Progenitor cell of endocrine pancreas (in vitro differentiated cells): ENCODE measurements at places on chromosomes 16 and 17.

GRCh38 chr17:6643451-6644125 is 2.7 kb downstream of the TXNDC17 start:
- H3K27me3 ChIP-seq: no peaks in the 10 kb centered on the region
- H3K4me1 ChIP-seq: peaks cover 18% of the 10 kb centered on the region
- peaks cover 6% of the 10 kb centered on the region for H3K36me3 ChIP-seq
- H3K27ac ChIP-seq: no peak overlapping the region
- no peak for DNase-seq

GRCh38 chr17:61508912-61509311 is 56.7 kb downstream of the TBX4 start:
- no peak overlapping the region for H3K4me3 ChIP-seq
- no peak for DNase-seq
- H3K27me3 ChIP-seq: peaks cover 21% of the 10 kb centered on the region

- H3K27ac ChIP-seq: no peak overlapping the region
- no peak for DNase-seq
- no peaks in the 10 kb centered on the region for H3K36me3 ChIP-seq
- H3K4me3 ChIP-seq: no peak overlapping the region
These were observed 2.4 kb upstream of the MTSS2 start for GRCh38 chr16:70688246-70688742.

DNA sequence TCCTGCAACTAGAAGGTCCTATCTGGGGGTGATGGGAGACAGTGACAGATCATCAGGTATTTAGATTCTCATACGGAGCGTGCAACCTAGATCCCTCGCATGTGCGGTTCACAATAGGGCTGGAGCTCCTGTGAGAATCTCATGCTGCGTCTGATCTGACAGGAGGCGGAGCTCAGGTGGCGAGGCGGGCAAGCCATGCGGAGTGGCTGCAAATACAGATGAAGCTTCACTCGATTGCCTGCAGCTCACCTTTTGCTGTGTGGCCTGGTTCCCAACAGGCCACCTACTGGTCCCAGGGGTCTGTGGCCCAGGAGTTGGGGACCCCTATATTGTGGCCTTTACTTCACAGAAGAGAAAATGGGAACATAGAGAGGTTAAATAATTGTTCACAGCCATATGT is 200.4 kb downstream of the IRF8 start:
- no peak overlapping the region for H3K4me3 ChIP-seq
- H3K27ac ChIP-seq: no peak overlapping the region
- H3K36me3 ChIP-seq: no peaks in the 10 kb centered on the region
- H3K27me3 ChIP-seq: peaks cover 8% of the 10 kb centered on the region
- no peak for DNase-seq

DNA sequence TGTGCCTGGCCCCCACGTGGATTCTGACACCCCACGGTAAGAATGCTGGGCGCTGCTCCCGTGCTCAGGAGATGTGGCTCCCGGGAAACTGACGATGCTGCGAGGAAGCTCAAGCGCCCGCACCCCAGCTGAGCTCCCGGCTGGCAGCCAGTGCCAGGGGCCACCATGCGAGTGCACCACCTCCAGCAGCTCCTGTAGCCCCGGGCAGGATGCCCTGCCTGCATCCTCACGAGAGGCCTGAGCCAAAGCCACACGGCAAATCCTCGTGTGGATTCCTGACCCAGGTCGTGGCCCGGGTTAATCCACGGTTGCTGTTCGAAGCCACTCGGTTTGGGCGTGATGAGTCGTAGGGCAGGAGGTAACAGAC is 11.6 kb upstream of the DPEP1 start:
- no peaks in the 10 kb centered on the region for H3K36me3 ChIP-seq
- H3K4me3 ChIP-seq: no peak overlapping the region
- peaks cover 2% of the 10 kb centered on the region for H3K4me1 ChIP-seq
- no peak for DNase-seq
- peaks cover 4% of the 10 kb centered on the region for H3K27me3 ChIP-seq

GRCh38 chr17:4357030-4357628 is 9.3 kb downstream of the UBE2G1 start:
- no peak overlapping the region for H3K27ac ChIP-seq
- no peak overlapping the region for H3K4me3 ChIP-seq
- peaks cover 1% of the 10 kb centered on the region for H3K36me3 ChIP-seq
- H3K27me3 ChIP-seq: no peaks in the 10 kb centered on the region
- DNase-seq: no peak
- peaks cover 5% of the 10 kb centered on the region for H3K4me1 ChIP-seq

DNA sequence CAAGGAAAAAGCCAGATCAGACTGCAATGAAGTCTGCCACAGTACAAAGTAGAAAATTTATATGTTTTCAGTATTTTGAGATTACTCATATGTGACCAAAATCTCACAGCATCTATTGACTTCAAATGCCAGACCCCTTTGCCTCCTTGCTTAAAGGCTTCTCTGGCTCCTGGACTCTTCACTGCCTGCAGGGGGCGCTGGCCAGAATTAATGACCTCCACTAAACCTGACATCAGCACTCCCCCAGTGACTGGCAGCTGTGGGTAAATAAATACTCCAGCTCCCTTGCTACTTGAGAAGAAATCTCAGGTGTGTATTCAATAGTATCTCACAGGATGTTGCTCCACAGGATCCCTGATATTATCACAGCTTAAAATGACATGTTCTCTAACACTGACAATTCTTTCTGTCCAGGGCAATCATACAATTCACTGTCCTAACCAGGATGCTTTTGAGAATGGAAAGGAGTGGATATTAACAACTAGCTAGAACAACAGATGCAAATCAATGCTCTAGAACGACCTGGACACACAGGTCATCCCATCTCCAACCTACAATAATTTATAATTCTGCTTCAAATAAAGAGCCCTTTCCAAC is 4.0 kb downstream of the BECN1 start:
- DNase-seq: peak; percentile 28
- peak overlapping the region; percentile 71 for H3K27ac ChIP-seq
- H3K4me1 ChIP-seq: peaks cover 5% of the 10 kb centered on the region
- H3K4me3 ChIP-seq: no peak overlapping the region
- H3K27me3 ChIP-seq: no peaks in the 10 kb centered on the region

- peak overlapping the region; percentile 92 for H3K4me3 ChIP-seq
- peak overlapping the region; percentile 78 for H3K27ac ChIP-seq
- DNase-seq: peak; percentile 39
These were observed 412 bp downstream of the EPN2 start for GRCh38 chr17:19237389-19238166.

DNA sequence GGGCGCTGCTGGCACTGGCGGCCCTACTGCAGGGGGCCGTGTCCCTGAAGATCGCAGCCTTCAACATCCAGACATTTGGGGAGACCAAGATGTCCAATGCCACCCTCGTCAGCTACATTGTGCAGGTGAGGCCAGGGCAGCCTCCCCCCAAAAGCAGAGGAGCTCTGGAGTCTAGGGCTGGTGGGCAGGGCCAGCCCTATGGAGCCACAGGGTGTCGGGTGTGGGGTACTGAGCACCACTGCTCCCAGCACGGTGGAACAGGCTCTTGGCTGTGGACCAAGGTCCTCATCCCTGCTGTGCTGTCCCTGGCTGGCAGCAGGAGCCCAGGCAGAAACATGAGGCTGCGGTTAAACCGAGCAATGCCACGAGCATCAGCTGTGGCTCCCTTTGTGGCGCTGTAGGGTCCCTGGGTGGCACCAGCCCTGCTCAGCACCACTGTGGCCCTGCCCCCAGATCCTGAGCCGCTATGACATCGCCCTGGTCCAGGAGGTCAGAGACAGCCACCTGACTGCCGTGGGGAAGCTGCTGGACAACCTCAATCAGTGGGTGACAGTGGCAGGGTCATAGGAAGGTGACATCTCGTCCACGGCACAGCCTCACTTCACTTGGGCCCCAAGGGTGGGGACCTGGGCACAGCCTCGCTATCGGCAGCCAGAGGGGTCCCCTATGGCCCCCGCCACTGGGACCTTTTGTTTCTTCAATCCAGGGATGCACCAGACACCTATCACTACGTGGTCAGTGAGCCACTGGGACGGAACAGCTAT is 1.1 kb downstream of the DNASE1 start:
- H3K4me3 ChIP-seq: peak overlapping the region; percentile 48
- peaks cover 17% of the 10 kb centered on the region for H3K4me1 ChIP-seq
- DNase-seq: no peak
- peaks cover 26% of the 10 kb centered on the region for H3K36me3 ChIP-seq
- H3K27me3 ChIP-seq: no peaks in the 10 kb centered on the region
- H3K27ac ChIP-seq: peak overlapping the region; percentile 97

DNA sequence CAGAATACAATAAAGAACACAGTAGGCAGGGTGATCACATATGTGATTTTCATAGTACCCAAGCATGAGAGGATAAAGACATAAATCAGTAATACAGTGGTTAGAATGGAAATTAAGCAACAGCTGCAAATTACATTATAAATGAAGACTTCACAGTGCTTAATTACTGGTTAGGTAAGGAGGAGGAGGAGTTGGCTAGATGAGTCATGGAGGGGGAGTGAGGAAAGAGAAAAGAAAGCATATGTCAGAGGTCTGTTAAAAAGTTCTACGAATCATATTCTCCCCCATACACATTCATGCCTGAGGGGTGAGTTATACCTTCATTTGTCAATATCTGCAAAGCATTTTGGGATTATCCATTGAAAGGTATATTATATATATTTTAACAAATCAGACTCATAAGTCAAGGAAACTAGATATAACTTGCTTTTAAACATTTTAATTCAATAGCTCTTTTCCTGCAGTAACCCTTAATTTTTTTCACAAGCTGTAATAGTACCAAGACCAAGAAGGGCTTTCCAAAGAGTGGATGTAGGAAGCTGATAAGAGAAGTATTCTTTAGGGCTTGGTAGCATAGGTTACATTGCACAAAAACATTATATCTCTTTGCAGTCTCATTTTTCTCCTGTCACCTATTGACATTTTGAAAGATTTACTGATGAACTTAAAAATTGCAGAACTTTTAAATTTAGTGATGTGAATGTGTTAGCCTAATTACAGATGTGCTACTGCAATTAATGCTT is 99.3 kb downstream of the STXBP4 start:
- no peak for DNase-seq
- peaks cover 1% of the 10 kb centered on the region for H3K4me1 ChIP-seq

GRCh38 chr16:11534262-11534661 is 52.5 kb downstream of the LITAF start:
- no peak overlapping the region for H3K4me3 ChIP-seq
- no peak for DNase-seq
- H3K4me1 ChIP-seq: peaks cover 8% of the 10 kb centered on the region
- no peaks in the 10 kb centered on the region for H3K36me3 ChIP-seq
- peak overlapping the region; percentile 33 for H3K27ac ChIP-seq
- no peaks in the 10 kb centered on the region for H3K27me3 ChIP-seq

DNA sequence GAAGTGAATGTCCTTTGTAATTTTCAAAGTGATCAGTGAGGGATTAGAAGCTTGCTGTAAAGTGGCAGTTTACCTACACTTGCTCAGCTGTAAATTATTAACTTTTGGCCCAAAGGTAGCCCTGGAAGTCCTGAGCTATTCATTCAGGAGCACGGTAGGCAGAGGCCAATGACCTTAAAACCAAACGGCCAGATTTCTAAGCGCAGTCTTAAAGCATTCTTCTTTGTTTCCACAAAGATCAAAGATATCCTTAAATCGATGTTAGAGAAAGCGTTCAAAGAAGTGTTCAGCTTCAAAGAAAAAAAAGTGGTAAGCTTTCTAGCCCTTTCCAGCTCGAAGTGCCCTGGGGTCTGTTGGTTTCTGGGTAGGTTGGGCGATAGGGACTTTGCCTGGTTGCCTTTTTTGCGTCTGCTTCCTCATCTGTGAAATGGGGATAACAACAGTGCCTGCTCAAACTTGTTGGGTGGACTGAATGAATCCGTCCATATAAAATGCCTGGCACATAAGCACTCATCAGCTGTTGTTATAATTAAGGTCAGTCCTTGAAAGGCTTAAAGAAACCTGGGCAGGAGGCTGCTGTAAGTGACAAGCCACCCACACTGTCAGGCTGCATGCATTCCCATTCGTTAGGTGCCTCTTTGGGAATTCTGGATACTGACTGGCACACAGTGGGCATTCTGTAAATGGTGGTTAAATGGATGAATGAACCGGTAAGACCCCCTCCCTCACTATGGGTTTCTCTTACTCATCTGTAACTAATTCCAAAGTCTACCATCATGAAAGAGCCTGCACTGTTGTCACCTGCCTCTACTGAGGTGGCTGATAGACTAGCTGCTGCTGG is 113.2 kb downstream of the PRKCA start:
- no peak for DNase-seq
- H3K4me3 ChIP-seq: no peak overlapping the region
- peak overlapping the region; percentile 88 for H3K27ac ChIP-seq
- H3K36me3 ChIP-seq: no peaks in the 10 kb centered on the region
- H3K4me1 ChIP-seq: peaks cover 46% of the 10 kb centered on the region
- H3K27me3 ChIP-seq: no peaks in the 10 kb centered on the region

DNA sequence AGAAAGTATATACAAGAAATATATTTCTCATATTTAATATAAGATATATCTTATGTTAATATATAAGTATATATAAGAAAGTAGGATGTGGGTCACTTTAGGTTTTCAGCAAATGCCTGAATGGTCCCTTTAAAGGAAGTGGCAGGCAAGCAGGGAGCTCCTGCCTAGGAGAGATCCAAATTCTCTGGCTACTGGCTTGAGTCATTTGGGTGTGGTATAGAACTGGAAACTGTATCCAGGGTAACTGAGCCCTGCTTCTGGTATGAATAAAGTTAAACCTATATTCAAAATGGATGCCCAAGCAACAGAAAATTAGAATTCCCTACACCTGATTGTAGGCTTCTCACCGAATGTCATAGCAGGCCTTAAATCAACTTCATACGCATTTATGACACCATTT is 144.4 kb downstream of the ZNF18 start:
- H3K36me3 ChIP-seq: no peaks in the 10 kb centered on the region
- no peak overlapping the region for H3K4me3 ChIP-seq
- H3K27ac ChIP-seq: no peak overlapping the region

- peak overlapping the region; percentile 23 for H3K27ac ChIP-seq
- H3K4me3 ChIP-seq: peak overlapping the region; percentile 42
- DNase-seq: no peak
- H3K27me3 ChIP-seq: no peaks in the 10 kb centered on the region
- H3K4me1 ChIP-seq: peaks cover 16% of the 10 kb centered on the region
These were observed 68.8 kb downstream of the ABR start for GRCh38 chr17:1110862-1111598.

GRCh38 chr17:55549140-55549539 is 37.9 kb upstream of the SMIM36 start:
- no peaks in the 10 kb centered on the region for H3K36me3 ChIP-seq
- peaks cover 3% of the 10 kb centered on the region for H3K27me3 ChIP-seq
- H3K27ac ChIP-seq: no peak overlapping the region
- no peak overlapping the region for H3K4me3 ChIP-seq

GRCh38 chr16:80824623-80825364 is 20.4 kb upstream of the CDYL2 start:
- H3K27me3 ChIP-seq: peaks cover 6% of the 10 kb centered on the region
- H3K4me3 ChIP-seq: no peak overlapping the region
- no peak for DNase-seq
- H3K4me1 ChIP-seq: no peaks in the 10 kb centered on the region
- no peak overlapping the region for H3K27ac ChIP-seq
- H3K36me3 ChIP-seq: no peaks in the 10 kb centered on the region

DNA sequence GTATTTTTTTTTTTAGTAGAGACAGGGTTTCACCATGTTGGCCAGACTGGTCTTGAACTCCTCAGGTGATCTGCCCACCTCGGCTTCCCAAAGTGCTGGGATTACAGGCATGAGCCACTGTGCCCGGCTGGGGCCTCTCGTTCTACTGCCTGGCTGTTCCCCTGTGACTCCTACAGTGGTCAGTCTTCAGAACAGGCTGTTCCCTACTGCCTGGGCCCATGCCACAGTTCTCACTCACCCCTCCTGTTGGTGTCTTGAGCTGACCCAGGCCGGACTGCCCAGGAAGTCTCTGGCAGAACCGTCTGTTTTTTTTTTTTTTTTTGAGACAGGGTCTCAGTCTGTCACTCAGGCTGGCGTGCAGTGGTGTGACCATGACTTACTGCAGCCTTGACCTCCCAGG is 3.3 kb downstream of the CDK3 start:
- no peak for DNase-seq
- H3K36me3 ChIP-seq: peaks cover 9% of the 10 kb centered on the region
- no peak overlapping the region for H3K27ac ChIP-seq
- peaks cover 6% of the 10 kb centered on the region for H3K4me1 ChIP-seq
- H3K27me3 ChIP-seq: no peaks in the 10 kb centered on the region
- no peak overlapping the region for H3K4me3 ChIP-seq
